Left hindlimb (tissue), 1 donor: ENCODE measurements at places on chromosomes 11 and 22.

DNA sequence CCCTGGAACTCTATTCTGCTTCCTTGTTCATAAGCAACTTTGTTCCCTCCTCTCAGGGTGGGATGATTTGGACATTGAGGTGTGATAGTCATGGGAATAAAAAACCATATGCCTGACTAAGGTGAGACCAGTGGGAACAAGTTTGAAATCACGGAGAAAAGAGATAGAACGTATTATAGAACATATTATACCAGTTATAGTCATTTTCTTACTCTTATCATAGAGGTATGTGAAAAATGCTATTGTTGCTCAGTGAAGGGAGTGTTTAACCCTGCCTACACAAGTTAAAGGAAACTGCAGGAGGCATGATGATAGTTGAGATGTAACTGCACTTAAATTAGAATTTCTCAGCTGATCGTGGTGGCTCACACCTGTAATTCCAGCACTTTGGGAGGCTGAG lies 15.5 kb downstream of the OR6Q1 start:
- DNase-seq = no peak

- DNase-seq = peak; percentile 96
Observed at GRCh38 chr11:124622531-124623451, at the start of gene TBRG1. TSS of gene TBRG1 (plus strand) at chr11:124622864. CDS start at chr11:124623084, 220 bp downstream.

DNA sequence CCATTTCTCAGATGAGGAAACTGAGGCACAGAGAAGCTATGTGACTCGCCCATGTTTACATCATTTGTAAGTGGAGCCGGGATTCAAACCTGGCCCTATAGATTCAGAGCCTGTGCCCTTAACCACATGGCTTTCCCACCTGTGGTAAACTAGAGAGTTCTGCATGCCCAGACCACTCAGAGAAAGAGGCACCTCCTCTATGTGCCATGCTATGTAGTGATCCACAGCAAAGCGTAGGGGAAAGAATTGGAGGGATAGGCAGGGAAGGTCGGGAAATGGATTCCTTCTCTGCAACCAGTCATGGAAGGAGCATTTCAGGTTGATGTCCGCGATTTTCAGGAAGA lies 15.4 kb upstream of the POU2AF2 start:
- no peak for DNase-seq

DNA sequence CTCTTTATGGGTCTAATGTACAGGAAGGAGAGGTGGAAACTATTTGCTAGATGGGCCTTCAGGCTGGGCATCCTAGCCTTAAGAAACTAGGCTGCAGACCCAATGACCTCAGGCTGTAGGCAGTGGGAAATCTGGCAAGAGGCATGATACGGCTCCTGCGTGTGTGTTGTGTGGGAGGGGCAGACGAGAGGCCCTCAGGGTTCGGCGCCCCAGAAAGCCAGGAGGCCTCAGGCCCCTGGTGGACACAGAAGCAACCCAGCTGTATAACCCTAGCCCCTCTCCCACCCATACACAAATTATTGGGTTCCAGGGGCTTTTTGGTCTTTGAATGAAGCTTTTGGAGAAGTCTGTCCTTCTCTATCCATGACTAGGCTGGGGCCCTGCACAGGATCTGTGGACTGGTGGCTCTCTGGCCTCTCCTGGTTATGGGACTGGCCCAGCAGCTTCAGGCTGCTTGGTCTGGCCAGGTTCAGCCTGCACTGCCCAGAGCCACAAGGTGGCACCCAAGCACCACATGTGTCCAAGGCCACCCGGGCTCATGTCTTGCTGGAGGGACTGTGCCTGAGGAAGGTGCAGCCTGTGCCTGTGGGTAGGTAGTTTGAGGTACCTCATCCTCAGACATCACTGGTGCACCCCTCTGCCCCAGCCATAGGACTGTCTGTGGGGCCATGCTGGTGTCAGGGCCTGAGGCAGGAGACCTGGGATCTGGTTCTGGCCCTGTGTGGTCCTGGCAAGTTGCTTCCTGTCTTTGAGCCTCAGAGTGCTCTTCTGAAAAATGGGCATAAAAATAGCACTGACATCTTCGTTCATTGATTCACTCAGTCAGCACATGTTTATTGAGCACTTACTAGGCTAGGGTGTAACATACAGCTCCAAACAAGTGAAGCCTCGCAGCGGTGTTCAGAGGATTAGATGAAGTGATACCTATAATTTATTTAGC lies 87.5 kb downstream of the RRM1 start:
- no peak for DNase-seq

DNA sequence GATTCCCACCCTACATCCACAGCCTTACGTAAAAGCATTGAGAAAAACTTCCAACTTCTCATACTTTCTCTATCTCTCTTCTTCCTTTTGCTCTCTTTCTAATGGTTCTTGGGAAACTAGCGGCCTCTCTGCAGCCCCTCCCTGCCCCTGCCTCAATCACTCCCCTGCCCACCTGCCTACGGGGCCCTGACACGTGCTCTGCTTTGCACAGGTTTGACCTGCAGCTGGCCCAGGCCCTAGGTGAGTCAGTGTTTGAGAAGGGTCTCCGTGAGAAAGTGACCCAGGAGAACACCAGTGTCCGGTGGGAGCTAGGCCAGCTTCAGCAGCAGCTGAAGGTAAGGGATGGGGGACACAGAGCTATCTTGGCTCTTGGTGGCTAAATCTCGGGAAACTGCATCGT lies 160.4 kb downstream of the MYO18B start:
- no peak for DNase-seq

GRCh38 chr11:121448431-121448941 lies 3.6 kb upstream of the SORL1 start:
- no peak for DNase-seq
